ENCODE measurements at places on chromosomes 16 and 17.

DNA sequence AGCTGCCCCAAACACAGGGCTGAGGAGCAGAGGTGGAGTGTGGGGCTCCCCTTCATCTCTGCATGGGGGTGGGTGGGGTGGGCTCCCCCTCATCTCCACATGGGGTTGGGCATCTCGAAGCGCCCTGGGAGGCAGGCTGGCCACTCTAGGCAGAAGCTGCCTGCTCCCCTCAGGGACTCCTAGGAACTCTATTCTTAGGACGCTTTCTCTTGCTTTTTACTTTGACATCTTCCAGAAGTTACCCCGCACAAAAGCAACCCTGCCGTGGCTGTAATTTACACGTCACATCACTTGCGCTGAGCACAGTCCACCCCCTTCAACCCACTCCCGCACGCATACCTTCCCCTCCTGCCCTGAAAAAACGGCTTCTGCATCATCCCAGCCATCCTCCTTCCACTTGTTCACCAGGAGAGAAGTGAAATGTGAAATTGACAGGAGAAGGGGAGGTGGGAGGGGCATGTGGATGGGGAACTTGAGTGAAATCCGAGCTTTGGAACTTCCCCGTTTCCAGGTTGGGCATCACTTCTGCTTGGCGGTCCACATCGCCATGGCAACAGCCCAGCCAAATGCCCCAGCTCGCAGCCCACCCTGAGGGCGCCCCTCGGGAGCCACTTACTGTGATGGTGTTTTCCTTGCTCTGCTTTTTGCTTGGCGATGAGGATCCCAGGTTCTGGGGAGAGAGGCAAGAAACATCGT lies 53.7 kb upstream of the RCVRN start:
- peak; percentile 60 for DNase-seq

DNA sequence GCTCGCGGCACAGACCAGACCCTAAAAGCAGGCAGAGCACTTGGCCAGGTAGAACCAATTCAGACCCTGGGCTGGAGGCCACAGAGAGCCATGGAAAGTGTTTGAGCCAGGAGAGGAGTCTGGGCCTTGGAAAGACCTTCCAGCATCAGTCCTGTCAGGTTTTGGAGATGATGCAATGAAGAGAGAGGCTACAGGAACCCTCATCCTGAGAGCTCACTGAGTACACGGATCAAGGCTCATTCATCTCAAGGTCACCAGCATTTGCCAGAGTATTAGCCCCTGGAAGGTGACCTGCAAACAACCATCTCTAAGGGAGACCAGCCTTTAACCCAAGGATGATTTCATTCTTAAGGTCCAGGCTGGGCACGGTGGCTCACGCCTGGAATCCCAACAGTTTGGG lies 27.8 kb downstream of the TLE7 start:
- DNase-seq = no peak

DNA sequence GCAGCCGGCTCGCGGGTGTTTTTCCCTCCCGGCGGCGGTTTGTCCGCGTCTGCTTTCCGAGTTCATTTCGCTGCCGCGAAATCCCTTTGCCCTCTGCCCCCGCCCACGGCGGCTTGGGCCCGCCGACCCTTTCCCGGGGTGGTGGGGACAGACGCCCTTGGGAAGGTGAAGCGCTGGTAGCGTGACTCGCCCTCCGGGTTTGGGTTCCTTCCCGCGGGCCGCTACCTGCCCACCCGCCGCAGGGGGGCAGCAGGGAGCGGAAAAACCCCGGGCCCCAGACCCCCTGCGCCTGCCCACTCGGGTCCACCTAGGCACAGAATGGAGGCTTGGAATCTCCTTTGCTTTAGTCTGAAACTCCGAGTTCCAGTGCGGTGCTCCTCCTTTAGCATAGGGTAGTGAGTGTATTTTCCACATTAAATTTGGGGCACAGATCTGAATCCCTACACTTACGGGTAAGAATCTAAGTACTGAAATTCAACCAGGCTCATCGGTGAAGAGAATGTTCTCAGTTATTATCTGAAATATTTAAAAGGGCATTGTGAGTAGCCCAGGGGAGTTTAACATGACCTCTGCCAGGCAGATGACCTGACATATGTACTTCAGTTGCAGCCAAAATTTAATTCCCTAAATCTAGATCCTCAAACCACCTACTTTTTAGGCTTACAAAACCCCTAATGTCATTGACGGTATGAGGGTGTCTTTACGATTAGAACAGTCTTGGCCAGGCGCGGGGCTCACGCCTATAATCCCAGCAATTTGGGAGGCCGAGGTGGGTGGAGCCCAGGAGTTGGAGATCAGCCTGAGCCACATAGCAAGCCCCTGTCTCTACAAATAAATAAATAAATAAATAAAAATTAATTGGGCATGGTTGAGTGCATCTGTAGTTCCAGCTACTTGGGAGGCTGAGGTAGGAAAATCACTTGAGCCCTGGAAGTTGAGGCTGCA lies 1.0 kb downstream of the NME2 start:
- DNase-seq = peak; percentile 28

DNA sequence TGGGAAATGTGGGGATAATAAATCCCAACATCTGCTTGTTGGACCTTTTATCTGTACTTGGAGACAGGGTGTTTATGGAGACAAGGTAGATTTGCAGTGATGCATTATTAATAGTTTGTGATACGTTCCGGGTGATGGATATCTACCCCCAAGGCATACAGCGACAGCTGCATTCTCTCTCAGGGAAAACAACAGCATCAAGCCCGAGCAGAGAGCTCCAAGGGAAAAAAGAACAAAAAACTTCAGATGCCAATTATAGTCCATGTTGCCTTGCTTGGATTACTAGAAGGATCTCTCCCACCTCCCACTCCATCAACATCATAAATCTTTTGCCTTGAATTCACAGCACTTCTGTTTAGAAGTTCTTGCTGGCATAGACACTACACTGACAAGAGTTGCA lies 187.5 kb upstream of the CDH11 start:
- DNase-seq = no peak

DNA sequence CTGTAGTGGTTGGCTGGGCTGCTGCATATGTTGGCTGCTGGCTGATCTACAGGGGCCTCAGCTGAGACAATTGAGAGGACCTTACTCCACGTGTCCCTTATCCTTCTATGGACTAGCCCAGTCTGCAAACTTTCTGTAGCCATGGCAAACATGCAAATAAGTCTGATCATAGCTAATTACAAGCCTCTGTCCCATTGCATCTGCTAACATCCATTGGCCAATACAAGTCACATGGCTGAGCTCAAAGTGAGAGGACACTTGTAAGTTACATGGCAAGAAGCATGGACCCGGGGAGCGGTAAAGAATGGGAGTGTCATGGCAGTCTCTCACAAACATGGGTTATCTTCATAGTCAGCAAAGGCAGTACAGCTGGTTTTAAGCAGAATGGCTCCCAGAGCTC lies 11.6 kb upstream of the IL4R start:
- DNase-seq = no peak

DNA sequence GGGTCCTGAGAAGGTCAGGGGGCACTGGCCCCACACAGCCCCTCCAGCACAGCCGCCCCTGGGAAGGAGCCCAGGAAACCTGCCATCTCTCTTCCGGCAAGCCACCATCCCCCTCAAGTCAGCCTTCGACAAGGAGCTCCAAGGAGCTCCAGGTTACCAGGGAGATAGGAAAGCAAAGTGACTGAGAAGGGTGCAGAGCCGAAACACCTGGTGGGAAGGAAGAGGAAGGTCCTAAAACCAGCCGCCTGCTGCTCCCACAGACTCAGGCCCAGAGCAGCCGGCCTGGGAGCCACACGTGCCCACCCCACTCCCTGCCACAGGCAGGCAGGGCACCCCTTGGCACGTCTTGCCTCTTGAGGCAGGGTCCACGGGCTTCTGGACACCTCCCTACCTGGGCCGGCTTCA lies 80.7 kb downstream of the TIMM22 start:
- no peak for DNase-seq

DNA sequence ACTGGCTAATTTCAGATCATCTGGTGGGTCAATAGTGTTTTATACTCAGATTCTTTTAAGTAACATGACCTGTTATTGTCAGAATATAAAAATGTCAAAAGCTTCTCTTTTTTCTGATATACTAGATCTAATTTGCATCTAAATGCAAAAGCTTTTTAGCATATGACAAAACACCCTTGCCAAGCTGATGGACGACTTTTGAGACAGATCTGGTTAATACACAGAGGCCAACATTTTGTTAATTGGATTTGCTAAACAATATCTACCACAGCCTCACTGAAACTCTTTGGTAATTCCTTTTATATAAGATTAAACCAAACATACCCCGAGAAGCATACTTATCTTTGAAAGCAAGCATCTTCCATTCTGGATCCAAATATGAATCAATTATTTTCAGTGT lies 10.3 kb upstream of the NOL11 start:
- no peak for DNase-seq

DNA sequence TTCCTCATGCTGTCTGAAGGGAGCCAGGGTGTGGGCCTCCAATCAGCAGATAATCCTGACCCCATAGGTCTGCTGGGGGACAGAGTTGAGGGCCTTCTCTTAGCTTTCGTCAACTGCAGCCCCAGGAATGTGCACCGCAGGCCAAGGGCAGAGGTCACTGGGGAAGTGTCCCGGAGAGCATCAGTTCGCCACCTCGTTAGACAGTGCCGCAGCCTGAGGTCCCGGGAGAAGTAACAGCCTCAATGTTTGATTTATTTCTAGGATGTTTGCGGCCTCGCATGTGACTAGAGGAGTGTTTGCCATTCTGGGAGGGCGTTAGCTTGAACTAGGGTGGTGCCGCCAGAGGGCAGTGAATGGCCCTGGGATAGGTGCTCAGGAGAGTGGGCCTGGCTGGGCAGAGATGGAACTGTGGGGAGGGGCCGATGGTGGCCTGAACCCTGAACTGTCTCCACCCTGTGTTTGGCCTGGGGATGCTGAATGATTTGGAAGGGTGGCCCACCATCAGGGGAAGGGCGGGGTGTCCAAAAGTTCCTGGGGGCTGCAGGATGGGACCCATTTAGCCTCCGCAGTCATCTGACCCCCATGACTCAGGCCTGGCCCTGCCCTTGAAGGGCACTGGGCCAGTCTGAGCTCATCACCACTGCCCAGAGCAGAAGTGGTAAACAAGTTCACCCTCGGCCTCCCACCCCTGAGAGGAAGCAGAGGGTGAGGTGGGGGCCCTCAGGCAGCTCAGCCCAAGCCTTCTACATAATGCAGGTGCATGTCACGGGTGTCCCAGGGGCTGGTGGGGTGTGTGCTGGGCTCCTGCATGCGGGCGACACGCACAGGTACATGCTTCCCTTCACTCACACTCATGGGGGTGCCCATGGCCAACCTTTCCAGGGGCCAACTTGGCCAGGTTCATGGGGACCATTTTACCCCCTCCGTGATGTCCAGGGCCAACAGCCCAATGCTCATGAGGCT lies 12.4 kb upstream of the TAC4 start:
- no peak for DNase-seq

GRCh38 chr17:19369107-19369778 lies 6.7 kb upstream of the B9D1 start:
- no peak for DNase-seq

GRCh38 chr17:4177806-4178205 lies 34.8 kb downstream of the CYB5D2 start:
- DNase-seq = no peak

GRCh38 chr16:47057630-47057993 lies 84.1 kb upstream of the DNAJA2 start:
- DNase-seq = no peak

DNA sequence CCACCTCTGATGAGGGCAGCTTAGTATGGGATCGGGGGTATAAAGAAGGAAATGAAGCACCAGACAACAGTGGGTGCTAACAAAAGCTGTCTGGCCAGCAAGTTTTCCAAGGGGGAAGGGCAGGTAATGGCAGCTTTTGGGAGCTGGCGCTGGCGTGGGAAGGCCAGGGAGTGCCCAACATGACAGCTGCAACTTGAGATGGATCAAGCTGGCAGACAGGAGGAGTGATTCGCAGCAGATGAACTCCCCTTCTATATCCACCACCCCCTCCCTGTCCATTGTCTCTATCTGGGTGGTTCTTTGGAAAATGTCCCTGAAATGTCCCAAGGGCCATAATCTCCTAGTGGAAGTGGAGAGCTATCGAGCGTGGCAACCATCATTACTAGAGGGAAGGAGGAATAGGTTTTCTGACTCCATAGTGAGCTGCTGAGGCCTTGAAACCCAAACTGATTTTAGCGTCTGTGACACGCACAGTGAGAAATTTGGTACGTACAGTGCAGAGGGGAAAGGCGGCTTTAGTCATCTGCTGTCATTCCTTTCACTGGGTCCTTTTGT lies 4.8 kb upstream of the INPP5K start:
- no peak for DNase-seq

DNA sequence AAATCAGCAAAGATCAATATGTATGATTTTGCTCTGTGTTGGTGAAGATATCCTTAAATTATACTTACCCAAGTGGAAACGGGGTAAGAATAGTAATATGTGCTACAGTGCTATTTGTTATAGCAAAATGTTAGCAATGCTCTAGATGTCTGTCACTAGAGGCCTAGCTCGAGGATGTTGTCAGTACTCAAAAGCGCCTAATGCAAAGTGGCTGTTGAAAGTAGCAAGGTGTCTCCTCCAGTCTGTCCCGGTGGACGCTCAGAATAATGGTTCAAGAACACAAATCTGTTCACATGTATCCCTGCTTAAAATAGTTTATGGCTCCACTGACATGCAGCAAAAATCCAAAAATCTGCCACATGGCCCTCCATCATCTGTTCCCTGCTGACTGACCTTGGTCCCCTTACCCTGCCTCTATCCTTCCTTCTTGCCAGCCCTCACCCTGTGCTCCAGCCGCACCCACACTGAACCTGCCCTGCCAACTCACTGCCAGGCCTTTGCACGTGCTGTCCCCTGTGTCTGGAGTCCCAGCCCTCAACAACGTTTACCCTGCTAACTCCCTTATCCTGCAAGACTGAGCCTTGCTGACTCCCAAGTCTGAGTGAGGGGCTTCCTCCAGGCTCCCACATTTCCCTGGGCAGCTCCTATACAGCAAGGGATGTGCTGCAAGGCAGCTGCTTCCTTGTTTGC lies 9.6 kb upstream of the RNF112 start:
- no peak for DNase-seq

GRCh38 chr17:45951941-45952340 lies 47.1 kb upstream of the STH start:
- DNase-seq = no peak

GRCh38 chr16:69910964-69911363 lies 40.2 kb upstream of the CLEC18A start:
- DNase-seq = no peak

GRCh38 chr17:21303441-21304065 lies 19.0 kb downstream of the MAP2K3 start:
- DNase-seq = no peak

DNA sequence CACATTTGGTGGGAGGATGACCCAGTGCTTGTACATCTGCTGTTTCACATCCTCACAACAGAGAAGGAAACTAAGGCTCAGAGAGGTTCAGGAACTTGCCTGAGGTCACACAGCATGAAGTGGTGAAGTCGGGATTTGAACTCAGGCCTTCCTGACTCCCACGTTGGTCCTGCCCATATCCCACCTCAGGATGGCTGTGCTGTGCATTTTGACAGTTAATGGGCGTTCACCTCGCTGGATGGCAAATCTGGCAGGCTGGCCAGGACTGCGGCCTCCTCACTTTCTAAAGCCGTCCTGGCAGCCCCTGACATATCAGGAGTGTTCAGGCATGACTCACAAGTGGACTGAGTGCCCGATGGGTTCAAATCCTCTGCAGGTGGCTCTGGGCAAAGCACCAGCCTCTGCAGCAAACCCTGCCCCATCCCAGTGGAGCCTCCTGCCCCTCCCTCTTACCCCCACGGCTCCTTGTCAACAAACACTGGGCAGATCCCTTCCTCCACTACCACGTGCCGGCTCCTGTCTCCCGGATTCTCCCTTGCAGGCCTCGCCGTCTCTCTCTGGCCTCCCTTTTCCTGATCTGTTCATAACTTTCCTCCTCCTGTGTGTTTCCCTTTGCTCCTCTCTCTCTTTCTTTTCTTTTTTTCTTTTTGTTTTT lies 29.2 kb downstream of the SOCS3 start:
- DNase-seq = peak; percentile 44

Data from MV-4-11 (cell line).